ENCODE measurements at places on chromosomes 16 and 17.

DNA sequence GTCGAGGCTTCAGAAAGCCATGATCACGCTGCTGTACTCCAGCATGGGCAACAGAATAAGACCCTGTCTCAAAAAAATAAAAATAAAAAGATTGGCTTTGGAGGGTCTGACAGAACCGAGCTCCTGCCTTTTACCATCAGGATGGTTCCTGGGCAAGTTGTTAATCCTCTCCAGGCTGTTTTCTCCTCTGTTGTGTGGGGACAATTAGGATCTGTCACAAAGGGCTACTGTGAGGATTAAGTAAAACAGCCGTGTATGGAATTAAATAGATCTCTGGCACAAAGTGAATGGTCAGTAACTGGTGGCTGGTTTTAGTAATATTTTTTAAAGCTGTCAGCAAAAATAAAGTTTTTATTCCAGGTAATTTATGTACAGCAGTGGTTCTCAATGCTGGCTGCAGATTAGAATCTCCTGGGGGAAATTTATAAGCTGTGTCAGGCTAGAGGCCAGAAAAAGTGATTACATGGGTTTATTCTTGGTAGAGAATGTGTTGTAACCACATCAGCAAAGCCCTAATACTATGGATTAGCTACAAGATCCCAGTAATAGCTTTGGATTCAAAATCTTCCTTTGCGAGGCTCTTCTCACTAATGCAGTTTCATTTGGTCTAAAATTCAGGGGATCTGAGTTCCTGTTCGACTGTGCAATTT, 47.2 kb downstream of the GPRC5B start:
- no peak for DNase-seq

GRCh38 chr17:31062346-31062745, 32.4 kb upstream of the NF1 start:
- no peak for DNase-seq

DNA sequence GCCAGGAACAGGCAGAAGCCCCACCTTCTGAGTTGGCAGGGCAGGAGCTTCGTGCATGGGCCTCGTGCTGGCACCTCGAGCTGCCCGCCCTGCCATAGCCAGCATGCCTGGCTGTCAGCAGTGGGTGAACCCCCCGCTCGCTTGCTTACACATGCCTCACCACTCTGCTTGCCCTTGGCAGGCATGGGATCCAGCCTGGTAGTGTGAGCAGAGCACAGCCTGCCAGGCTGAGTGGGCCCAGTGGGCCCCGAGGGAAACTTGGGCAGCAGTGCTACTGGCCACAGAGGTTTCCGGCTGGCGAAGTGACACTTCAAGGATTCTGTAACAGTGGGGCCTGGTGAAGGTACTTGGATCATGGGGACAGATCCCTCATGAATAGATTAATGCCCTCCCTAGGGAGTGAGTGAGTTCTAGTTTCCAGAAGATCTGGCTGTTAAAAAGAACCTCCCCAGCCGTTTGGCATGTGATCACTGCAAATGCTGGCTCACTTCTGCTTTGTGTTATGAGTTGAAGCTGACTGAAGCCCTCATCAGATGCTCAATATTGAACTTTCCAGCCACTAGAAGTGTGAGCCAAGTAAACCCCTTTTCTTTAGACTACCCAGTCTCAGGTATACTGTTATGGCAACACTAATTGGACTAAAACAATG, 114.7 kb downstream of the BCAS3 start:
- no peak for DNase-seq

- no peak for DNase-seq
These were observed 5.8 kb upstream of the DHRS13 start for GRCh38 chr17:28908640-28909167.

GRCh38 chr17:16258901-16259300, 41.9 kb downstream of the PIGL start:
- DNase-seq, result no peak

GRCh38 chr16:75265911-75266701, 14.7 kb upstream of the BCAR1 start:
- DNase-seq, result no peak

DNA sequence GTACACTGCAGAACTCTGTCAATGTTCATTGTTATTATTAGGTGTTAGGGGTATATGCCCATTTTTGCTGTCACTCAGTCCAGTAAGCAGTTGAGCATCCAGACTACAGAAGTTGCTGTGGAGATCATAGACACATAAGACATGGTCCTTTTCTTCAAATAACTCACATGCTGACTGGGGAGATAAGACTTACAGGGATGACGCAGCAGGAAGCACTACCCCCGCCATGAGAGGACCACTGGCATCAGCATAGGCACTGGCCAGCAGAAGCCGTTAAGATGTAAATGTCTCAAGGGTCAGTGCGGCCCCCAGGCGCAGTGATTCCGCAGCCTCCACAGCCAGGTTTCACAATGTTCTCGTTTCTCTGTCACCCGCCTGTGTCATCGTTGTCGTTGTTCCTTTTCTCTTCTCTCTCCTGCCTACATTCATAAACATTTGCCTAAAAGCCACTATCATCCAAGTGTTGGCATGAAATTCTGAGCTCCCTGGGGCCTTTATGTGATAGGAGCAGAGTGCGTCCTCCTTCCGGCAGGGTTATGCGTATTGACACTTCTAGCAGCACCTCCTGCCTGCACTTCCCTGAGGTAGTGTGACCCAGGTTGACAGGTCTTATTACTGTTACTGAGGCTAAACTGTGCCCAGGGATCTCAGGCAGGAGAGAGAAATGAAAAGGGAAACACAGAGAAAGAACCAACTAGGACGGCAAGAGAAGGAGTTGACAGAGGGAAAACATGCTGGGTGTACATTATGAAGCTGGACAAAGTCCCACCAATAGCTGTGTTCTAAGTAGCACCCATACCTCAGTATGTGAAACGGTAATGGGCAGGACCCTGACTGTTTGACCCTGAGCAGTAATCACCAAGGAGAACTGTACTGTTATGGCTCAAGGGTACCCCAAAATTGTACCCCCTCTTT, 17.9 kb downstream of the TANGO6 start:
- no peak for DNase-seq

GRCh38 chr16:70529051-70529777, 5.6 kb downstream of the SF3B3 start:
- DNase-seq, result no peak

DNA sequence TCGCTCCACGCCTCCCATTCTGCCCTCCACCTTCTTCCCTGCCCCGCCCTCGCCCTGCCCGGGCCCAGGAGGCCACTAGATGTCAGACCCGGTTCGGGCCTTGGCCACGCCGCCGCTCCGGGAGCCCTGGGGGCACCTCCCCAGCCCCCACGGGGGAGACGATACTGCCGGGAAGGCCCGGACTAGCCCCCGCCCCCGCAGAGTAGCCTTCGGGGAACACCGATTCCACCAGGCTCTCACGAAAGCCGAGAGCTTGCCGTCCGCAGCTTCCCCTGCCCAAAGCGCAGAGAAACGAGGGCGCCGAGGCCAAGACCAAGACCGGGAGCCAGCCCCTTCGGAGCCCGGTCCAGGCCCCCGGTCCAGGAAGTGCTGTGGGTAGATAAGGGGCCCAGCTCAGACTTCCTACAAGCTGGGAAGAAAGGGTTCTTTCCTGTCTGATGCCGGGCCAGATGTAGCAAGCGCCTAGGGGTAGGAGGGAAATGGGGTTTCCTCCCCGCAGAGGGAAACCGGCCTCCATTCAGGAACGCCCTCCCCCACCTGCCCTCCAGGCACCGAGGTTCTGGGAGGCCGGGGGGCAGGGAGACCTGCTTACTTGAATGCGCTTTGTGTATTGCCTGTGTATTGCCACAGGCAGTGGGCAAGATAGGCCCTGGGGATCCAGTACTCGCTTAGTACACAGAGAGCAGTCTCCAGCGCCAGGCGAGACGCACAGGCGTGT, 806 bp upstream of the CYB561 start:
- peak; percentile 46 for DNase-seq

- no peak for DNase-seq
These were observed 7.5 kb upstream of the GJD3 start for GRCh38 chr17:40372031-40372430.

GRCh38 chr17:44387804-44388203, 1.6 kb downstream of the ITGA2B start:
- no peak for DNase-seq

DNA sequence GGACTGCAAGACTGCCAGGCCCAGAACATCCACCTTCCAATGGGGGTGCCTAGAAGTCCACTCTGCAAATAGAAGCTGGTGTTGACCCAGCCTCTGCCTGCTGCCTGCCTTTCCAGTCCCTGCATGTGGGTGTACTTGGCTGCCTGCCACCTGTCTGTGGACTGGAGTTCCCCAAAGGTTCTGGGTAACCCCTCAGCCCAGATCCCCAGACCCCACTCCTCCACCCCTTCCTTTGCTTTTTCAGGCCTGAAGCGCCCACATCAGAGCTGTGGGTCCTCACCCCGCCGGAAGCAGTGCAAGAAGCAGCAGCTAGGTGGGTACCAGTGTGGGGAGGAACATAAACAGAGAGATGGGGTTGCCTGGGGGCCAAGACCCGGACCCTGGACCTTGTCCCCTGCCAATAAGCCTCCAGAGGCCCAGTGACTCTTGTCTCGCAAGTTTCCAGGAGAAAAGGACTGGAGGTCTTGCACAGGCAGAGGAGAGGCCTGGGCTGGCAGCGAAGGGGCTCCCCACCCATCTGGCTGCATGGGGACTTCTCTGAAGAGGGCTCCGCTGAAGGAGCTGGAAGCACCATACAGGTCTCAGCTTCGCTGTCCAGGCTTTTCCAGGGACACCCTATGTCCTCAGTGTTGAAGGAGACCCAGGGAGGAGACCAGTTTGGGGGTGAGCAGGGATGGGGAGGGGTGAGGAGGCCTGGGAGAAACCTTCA, 34.3 kb downstream of the NLRC5 start:
- no peak for DNase-seq

- DNase-seq, result no peak
These were observed 17.5 kb upstream of the SPNS2 start for GRCh38 chr17:4480929-4481898.

GRCh38 chr16:24580665-24581064, 41.3 kb downstream of the RBBP6 start:
- no peak for DNase-seq

- peak; percentile 38 for DNase-seq
These were observed 488.1 kb downstream of the XYLT1 start for GRCh38 chr16:16982614-16983013.

DNA sequence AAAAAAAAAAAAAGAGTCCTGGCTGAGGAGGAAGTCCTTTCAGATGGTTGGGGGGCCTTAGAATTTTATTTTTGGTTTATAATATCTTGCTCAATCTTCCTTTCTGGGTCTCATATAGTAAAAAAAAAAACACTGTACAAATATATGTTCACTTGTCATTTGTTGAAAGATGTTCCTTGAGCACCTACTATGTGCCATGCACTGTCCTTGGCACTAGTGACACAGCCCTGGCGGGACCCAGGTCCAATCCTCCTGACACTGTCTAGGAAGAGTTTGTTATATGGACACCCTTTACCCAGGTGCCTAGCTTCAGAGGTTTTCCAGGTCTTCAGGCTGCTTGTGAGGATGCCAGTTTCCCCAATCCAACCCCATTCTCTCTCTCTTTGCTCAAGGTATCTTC, 2.0 kb downstream of the CHST4 start:
- no peak for DNase-seq

GRCh38 chr16:87951552-87952538, 611 bp downstream of the BANP start:
- DNase-seq, result no peak

- no peak for DNase-seq
These were observed 54.2 kb downstream of the SREBF1 start for GRCh38 chr17:17782523-17783115.

GRCh38 chr17:20203761-20204263, 194.7 kb downstream of the SPECC1 start:
- no peak for DNase-seq

DNA sequence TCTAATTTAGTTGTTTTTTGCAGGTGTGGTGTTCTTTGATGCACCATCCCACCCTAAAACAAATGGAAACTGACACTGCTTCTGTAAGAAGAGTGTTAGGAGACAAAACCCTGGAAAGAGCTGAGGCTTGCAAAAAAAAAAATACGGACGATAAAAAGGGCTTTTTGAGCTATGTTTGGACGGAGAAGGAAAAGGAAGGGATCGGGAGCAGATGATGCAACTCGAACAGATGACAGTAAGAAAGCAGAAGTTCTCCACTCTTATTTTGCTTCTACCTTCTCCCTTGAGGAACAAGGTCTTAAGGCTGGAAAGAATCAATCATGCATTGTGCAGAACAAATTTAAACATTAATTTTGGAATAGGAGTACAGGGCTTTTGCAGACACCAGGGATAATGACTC, 136.7 kb downstream of the MAF start:
- DNase-seq, result no peak

- no peak for DNase-seq
These were observed 34.7 kb upstream of the KCNJ16 start for GRCh38 chr17:70040336-70040735.

- no peak for DNase-seq
These were observed 30.2 kb downstream of the LLGL2 start for GRCh38 chr17:75555679-75556153.

GRCh38 chr16:24062270-24062817, 193.8 kb upstream of the CACNG3 start:
- DNase-seq, result no peak

DNA sequence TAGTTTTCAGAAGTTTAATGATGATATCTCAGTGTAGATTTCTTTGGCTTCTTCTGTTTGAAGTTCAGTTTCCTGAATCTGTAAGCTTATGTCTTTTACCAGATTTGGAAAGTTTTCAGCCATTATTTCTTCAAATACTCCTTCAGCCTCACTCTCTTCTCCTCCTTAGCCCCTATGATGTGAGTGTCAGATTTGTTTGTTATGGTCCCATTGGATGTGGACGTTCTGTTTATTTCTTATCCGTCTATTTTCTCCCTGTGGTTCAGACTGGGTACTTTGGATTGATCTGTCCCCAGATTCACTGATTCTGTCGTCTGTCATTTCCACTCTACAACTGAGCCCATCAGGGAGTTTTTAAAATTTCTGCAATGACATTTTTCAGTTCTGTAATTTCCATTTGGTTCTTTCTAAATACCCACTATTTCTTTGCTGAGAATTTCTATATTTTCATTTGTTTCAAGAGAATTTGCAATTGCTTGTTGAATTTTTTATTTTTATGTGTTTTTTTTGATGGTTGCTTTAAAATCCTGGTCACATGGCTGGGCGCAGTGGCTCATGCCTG, 110.9 kb downstream of the SEC14L1 start:
- no peak for DNase-seq

DNA sequence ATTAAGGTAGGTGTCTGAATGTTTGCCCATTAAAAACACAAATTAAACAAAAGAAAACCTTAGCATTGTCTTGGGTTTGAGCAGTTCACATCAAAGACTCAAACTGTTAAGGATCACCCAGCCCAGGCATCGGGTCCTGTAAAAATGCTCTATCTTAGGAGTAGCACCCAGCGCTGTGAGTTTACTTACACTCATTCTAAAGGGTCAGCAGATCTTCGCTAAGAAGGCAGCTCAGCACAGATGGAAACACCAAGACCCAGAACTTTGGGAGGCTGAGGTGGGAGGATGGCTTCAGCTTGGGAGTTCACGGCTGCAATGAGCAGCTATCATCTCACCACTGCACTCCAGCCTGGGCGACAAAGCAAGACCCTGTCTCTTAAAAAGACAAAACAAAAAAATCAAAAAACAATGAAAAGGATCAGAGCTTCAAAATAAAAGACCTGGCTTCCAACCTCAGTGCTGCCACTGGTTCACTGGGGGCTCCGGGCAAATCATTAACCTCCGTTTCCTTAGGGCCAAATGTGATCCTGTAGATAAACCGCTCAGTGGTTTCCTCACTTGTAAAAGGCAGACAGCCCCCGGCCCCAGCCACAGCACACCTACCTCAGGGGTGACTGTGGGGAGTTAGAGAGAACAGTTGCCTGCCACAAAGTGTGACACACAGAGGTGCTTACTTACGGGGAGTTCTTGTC, 11.1 kb downstream of the COG1 start:
- no peak for DNase-seq

Data from DMS79 (cell line).